Lung (tissue), 17 donors: ENCODE measurements at places on chromosomes 4 and X. TPM values are rescaled to one million over a fixed set of nuclear protein-coding genes. Genes with fewer than 3 reads are reported as not detected.

The ARHGAP6 gene
- 18.2 TPM for total RNA-seq

GRCh38 chr4:8610858-8611616 lies 18.5 kb downstream of the CPZ start:
- H3K36me3 ChIP-seq: no peaks in the 10 kb centered on the region
- H3K27ac ChIP-seq: no peak overlapping the region
- DNase-seq: no peak
- no peaks in the 10 kb centered on the region for H3K4me1 ChIP-seq
- no peaks in the 10 kb centered on the region for H3K27me3 ChIP-seq

DNA sequence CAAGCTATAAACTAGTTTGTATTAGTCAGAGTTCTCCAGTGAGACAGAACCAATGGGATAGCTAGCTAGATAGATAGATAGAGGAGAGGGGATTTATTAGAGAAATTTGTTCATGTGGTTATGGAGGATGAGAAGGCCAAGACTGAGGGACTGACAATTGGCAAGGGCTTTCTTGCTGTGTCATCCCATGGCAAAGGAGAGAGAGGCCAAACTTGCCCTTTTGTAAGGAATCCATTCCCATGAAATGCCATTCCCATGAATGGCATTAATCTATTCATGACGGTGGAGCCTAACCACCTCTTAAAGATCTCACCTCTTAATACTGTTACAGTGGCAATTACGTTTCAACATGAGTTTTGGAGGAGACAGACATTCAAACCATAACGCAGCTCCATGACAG lies 58.1 kb downstream of the LINC00632 start:
- no peaks in the 10 kb centered on the region for H3K36me3 ChIP-seq
- H3K27me3 ChIP-seq: no peaks in the 10 kb centered on the region
- no peak overlapping the region for H3K27ac ChIP-seq
- H3K4me1 ChIP-seq: peaks cover 4% of the 10 kb centered on the region
- no peak overlapping the region for H3K4me3 ChIP-seq

DNA sequence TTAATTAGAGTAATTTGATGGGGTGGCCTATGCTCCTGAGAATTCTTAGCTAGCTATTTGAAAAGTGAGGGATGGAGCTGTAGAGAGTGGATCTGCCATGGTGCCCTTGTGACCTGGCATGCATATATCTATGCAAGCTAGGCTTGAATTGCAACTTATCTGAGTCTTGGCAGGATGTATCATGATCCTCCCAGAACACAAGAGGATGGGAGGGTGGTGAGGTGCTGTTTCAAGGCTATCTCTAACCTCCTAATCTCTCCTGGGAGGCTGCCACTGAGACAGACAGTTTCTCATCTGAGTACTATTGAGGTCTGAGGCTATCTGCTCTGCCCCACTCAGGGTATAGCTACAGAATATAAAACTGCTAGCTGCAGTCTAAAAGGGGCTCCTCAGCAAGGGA lies 56.6 kb downstream of the BRCC3 start:
- H3K36me3 ChIP-seq: no peaks in the 10 kb centered on the region
- DNase-seq: no peak
- no peaks in the 10 kb centered on the region for H3K27me3 ChIP-seq
- H3K4me3 ChIP-seq: no peak overlapping the region
- no peak overlapping the region for H3K27ac ChIP-seq
- no peaks in the 10 kb centered on the region for H3K4me1 ChIP-seq

DNA sequence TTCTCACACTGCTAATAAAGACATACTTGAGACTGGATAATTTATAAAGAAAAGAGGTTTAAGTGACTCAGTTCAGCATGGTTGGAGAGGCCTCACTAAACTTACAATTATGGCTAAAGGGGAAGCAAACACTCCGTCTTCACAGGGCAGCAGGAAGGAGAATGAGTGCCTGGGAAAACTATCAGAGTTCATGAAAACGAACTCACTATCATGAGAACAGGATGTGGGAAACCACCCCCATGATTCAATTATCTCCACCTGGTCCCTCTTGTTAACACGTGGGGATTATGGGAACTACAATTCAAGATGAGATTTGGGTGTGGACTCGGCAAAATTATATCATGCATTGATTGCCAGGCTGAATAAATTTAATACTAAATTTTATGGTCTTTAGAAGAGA lies 592.7 kb downstream of the GRXCR1 start:
- H3K4me3 ChIP-seq: no peak overlapping the region
- no peaks in the 10 kb centered on the region for H3K27me3 ChIP-seq
- H3K4me1 ChIP-seq: no peaks in the 10 kb centered on the region
- H3K36me3 ChIP-seq: no peaks in the 10 kb centered on the region

The FAM241A gene
- 2.8 TPM for total RNA-seq

DNA sequence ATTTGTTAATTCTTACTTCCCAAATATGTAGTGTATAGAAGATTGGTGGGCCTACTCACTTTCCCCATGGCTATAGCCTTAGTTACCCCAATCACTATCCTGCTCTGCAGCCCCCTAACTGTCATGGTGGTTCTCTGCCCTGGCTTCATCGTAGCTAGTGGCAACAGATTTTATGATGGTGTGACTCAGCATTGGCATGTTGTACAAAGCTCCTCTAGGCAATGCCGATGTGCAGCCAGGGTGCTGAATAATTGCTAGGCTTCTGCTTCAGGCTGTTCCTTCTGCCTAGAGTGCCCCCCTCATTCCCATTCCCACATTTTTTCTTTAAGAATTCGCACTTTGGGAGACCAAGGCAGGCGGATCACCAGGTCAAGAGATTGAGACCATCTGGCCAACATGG lies 35.2 kb downstream of the AFF2 start:
- no peaks in the 10 kb centered on the region for H3K36me3 ChIP-seq
- H3K27ac ChIP-seq: no peak overlapping the region
- no peaks in the 10 kb centered on the region for H3K4me1 ChIP-seq
- no peak for DNase-seq
- H3K27me3 ChIP-seq: peaks cover 4% of the 10 kb centered on the region

The SERPINA7 gene
- total RNA-seq: not detected

DNA sequence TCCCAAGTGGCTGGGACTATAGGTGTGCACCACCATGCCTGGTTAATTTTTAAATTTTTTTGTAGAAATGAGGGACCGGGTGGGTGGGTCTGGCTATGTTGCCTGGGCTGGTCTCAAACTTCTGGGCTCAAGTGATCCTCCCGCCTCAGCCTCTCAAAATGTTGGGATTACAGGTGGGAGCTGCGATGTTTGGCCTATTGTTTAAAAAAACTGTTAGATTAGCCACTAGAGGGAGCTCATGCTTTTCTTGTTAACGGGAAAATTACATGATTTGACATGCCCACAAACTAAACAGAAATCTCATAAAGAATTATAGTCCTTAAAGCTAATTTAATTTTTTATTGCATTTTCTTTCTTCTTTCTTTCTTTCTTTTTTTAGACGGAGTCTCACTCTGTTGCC lies 5.0 kb upstream of the SDAD1 start:
- DNase-seq: no peak
- no peak overlapping the region for H3K27ac ChIP-seq
- H3K36me3 ChIP-seq: no peaks in the 10 kb centered on the region
- H3K4me1 ChIP-seq: peaks cover 2% of the 10 kb centered on the region
- no peaks in the 10 kb centered on the region for H3K27me3 ChIP-seq

DNA sequence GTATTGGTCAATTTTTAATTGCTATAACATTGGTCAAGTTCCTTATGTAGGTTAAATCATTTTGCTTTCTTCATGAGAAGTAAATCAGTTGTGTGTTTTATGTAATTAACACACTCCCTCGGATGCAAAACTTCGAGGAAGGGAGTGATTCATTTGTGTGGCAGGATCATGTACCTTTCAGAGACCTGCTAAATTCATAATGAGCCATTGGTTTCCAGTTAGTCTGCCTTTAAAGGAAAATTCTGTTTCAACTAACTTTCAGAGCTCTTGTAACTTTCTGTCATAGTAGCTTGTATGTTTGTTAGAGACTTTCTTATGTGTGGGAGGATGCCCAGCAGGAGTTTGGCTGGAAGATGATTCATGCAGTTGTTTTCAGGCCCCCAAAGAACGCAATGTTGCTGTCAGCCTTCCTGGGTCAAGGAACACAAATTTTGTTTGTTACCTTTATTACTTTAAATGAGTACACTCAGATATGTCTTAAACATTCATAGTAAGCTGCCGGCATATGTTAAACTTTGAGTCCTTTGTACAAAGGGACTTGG lies 72.1 kb downstream of the GPR101 start:
- no peaks in the 10 kb centered on the region for H3K4me1 ChIP-seq
- H3K36me3 ChIP-seq: no peaks in the 10 kb centered on the region
